Stimulated activated CD8-positive, alpha-beta memory T cell treated with anti-CD3 and anti-CD28 coated beads, Interleukin-7, amount 100 ng/mL, for 1 hour (primary cell): ENCODE measurements at places on chromosomes 11 and 22.

DNA sequence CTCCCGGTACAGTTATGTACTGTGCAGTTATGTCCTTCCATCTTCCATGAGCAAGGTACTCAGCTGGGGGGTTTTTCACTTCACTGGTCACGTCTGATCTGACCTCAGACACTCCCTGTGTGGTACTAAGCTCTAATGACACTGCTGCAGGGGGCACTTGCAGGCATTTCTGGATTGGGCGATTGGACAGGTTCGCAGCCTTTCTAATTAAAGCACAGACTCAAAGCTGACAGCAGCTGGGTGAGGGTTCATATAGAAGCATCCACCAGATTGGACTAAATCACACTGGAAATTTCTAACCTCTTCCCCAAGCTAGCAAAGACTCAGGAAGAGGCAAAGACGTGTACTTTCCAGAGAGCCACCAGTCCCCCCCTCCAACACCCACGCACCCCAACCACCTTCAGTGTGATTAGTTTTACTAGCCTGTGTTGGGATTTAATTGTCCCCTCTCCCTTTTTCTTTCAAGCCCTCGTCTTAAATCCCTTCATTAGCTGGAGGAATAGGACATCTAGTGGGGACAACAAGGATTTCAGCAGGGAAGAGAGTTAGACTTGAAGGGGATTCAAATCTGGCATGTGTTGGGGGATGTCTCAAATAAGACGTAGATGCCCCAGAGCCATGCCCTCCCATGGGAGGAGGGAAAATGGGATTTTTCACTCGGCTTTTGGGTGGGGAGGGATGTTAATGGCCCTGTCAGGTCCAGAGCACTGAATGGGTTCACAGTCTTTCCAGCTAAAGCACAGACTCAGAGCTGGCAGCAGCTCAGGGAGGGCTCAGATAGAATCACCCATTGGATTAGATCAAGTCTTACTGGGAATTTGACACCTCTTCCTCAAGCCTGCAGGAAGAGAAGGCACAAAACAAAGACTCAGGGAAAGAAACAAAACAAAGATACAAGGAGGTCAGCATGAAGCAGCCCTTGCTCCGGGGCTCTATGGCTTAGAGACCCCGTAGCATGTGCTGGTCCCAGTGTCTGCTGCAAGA, 10.9 kb downstream of the INS start:
- no peak for DNase-seq

- no peak for DNase-seq
Measured at GRCh38 chr11:66580803-66581202, 12.1 kb downstream of the CCDC87 start.

DNA sequence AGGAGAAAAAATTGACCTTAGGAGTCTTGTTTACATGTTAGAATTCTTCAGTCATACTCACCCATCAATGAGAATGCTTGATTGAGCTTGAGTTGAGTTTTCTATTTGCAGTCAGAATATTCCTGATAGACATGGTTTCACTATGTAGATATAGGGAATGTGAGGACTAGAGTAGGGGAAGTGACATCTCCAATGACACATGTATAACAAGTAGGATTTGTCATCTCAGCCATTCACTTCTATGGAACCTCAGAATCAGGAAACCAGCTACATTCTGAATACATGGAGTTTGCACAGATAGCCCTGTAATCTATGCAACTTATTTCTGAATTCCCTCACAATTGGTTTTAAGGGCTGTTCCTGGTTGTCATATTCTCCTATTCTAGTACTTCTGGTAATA, 20.1 kb upstream of the OR9Q1 start:
- DNase-seq, result no peak

DNA sequence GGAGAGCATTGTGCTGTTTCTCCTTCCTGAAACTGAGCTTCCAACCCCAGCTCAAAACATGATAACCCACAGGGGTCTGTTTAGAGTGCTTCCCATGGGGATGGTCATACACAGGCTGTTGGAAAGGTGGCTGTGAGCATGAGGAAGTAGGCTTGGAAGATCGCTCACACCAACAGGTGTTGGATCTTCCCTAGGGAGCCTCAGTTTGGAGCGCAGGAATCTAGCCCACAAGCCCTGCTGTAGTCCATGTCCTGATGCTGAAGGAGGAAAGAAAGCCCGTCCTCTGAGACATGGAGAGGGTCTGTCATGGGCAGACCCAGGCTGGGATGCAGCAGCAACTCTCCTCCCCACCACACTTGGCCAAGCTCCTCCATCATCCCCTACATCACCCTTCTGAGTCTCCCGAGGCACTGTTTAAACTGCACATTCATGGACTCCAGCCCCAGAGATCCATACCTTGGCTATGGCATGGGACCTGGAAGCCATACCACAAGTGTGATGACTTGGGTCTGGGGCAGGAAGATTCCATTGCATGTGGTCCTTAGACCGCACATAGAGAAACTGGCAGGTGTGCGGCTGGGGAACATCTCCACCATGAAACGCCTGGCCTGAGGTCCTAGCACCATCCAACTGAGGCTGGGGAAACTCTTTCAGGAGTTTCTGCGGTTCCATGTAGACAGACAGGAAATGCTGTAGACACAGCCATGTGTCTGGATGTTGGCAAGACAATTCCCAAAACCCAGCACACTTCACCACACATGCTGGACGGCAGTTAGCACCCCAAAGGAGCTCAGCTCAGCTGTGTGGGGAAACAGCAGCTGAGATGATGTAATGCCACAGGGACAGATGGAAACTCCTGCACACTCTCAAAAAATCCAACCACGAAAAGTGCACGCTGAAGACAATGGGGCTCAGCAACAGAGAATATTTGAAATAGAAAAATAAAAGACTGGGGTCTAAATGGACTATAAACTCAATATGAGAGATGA, 27.6 kb upstream of the TTC12 start:
- no peak for DNase-seq

DNA sequence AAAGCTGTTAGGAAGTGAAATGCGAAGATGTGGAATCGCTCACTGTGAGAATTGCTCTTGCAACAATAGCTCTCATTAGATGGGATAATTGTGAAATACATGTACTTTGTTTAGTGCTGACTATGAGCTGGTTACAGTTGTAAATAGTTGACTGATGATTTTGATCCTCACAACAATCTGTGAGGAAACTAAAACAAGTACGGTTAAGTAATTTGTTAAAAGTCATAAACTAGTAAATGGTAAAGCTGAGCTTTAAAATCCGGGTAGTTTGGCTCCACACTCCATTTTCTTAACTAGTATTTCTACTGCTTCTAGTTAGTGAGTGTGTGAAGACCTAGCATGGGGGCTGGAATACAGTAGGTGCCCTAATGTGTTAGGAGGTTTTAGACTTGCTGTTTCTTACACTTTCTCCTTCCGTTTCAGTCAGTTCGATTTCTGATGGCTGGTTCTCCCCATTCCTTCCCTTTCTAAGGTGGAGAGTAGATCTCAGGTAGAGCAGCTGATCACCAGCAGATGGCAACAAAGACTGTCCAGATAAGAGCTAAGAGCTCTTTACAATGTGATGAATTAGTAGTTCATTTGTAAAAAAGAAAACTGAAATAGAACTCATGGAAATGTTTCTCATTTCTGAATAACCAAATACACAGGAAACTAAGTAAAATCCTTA, 16.3 kb upstream of the CYP2R1 start:
- no peak for DNase-seq

- DNase-seq, result no peak
Measured at GRCh38 chr22:43824724-43825420, 12.8 kb upstream of the EFCAB6 start.

- no peak for DNase-seq
Measured at GRCh38 chr11:8814209-8814922, 96.6 kb upstream of the AKIP1 start.

- DNase-seq, result no peak
Measured at GRCh38 chr22:25976356-25976755, 192.9 kb upstream of the SEZ6L start.

DNA sequence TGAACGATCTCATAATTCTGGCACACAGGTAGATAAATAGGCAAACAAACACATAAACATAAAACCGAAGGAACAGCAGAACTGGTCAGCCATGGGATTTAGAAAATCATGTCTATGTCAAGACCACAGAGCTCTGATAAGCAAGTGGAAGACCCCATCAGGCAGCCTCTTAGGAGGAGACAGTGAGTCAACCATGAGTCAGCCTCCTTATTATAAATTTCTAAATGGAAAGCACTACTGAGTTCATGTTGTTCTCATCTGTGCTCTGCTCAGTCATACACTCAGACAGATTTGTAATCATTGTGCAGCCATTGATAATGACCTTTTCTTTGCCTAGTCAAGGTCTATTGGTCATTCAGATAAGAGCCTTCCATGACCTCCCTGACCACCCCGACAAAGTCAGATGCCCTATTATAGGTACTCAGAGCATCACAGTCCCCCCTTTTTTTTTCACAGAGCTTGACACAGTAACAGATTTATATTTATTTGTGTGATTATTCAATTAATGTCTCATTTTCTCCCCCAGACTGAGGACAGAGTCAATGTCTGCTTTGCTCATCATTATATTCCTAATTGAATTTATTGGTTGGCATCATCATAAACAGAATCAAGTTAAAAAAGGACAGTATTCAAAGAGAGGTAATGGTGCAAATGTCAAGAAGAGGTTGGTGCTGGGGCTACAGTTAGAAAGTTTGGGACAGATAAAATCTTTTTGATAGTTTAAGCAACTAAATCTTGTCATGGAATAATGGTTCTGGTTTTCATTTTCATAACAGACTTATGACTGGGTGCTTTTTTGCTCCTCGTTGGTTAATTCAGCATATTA, 579.7 kb upstream of the CCDC90B start:
- DNase-seq, result no peak
